Thoracic aorta (tissue), 2 donors: ENCODE measurements at places on chromosomes 11 and 22.
A peak's percentile ranks its signal among the peaks of the same experiment; 100 is the strongest.

DNA sequence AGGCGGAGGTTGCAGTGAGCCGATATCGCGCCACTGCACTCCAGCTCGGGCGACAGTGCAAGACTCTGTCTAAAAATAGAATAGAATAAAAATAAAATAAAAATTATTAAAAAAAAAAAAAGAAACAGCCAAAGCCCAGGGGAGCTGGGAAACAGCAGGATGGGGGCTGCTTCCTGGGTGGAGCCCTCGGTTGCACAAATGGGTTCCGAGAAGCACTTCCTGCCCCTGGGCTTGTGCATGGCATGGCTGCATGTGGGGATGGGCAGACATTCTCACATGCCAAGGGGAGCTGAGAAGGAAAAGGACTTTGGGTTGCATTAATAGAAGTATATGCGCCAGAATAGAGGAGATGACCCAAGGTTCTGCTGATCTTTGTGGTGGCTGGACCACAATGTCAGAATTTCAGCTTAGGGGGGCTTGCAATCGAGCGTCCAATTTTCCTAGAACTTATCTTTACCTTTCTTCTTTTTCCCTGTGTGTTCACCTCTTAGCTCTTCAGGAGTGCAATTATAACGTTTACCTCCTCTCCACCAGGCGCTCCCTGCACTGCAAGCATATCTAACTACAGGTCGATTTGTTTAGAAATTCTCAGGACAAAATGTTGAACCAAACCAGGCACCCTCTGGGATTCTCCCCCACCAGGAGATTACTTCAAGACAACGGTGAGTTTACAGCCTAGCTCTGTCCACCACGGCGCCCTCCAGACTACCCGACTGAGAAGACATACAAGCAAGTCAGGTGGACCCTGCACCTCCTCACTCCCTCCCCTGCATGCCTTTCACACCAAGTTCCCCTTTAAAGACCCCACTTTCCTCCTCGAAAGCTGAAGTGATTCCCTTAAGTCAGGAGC is 53.2 kb downstream of the SHISAL1 start:
- H3K4me1 ChIP-seq, result no peaks in the 10 kb centered on the region
- no peak overlapping the region for H3K4me3 ChIP-seq
- H3K36me3 ChIP-seq, result no peaks in the 10 kb centered on the region
- no peak for DNase-seq

GRCh38 chr11:66559142-66559865 is 9.1 kb downstream of the CTSF start:
- H3K27ac ChIP-seq, result no peak overlapping the region
- no peak for DNase-seq
- H3K36me3 ChIP-seq, result no peaks in the 10 kb centered on the region
- H3K4me1 ChIP-seq, result peaks cover 6% of the 10 kb centered on the region

GRCh38 chr22:29217827-29218757 is 12.4 kb downstream of the EMID1 start:
- H3K36me3 ChIP-seq, result no peaks in the 10 kb centered on the region
- no peak for DNase-seq
- no peak overlapping the region for H3K27ac ChIP-seq

GRCh38 chr22:38793721-38794466 is at the start of gene DNAL4:
TSS of gene DNAL4 (minus strand) at chr22:38794143. CDS start at chr22:38782731, 11,412 bp downstream.
- H3K27me3 ChIP-seq, result no peaks in the 10 kb centered on the region
- peaks cover 6% of the 10 kb centered on the region for H3K36me3 ChIP-seq
- H3K27ac ChIP-seq, result peak within 1 kb of the TSS; percentile 70
- peaks cover 16% of the 10 kb centered on the region for H3K4me1 ChIP-seq
